Activated naive CD4-positive, alpha-beta T cell (primary cell): ENCODE measurements at places on chromosomes 5 and 9.

DNA sequence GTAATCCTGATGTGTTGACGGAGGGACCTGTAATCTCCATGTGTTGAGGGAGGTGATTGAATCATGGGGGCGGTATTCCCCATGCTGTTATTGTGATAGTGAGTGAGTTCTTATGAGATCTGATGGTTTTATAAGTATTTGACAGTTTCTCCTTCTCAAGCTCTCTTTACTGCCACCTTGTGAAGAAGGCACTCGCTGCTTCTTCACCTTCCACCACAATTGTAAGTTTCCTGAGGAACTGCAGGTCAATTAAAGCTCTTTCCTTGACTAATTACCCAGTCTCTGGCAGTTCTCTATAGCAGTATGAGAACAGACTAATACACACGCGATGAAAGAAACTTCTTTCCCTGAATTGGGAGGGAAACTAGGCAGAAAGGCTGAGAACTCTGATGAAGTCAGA lies 141.1 kb upstream of the RAD23B start:
- no peak for DNase-seq

GRCh38 chr9:137724818-137725240 lies 106.0 kb downstream of the EHMT1 start:
- no peak for DNase-seq

- DNase-seq = no peak
Observed at GRCh38 chr5:140725799-140726471, 25.7 kb downstream of the ZMAT2 start.

- no peak for DNase-seq
Observed at GRCh38 chr5:156755421-156756087, 94.5 kb upstream of the PPP1R2B start.

- no peak for DNase-seq
Observed at GRCh38 chr9:133359399-133360175, 3.2 kb downstream of the SURF2 start.

DNA sequence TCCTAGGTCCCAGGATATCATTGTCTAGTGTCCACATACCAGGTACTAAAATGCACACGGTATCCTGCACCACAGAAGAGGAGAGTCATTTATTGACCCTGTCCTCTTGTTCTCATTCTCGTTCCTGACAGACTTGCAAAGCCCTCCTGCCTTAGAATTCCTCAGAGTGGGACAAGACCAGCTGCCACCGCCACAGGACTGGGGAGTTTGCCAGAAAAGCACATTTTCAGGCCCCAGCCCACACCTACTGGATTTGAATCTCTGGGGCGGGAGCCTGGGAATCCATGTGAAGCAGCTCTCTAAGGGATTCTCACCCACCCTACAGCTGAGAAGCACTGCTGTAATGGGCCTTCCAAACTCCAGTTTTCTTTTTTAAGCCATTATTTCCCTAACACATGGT lies 68.0 kb upstream of the FANCC start:
- no peak for DNase-seq

GRCh38 chr5:170273968-170274710 lies 23.4 kb downstream of the LCP2 start:
- DNase-seq = no peak

- DNase-seq = no peak
Observed at GRCh38 chr5:124342027-124342471, 404.4 kb downstream of the ZNF608 start.

GRCh38 chr9:129318121-129319075 lies 140.3 kb upstream of the IER5L start:
- no peak for DNase-seq

DNA sequence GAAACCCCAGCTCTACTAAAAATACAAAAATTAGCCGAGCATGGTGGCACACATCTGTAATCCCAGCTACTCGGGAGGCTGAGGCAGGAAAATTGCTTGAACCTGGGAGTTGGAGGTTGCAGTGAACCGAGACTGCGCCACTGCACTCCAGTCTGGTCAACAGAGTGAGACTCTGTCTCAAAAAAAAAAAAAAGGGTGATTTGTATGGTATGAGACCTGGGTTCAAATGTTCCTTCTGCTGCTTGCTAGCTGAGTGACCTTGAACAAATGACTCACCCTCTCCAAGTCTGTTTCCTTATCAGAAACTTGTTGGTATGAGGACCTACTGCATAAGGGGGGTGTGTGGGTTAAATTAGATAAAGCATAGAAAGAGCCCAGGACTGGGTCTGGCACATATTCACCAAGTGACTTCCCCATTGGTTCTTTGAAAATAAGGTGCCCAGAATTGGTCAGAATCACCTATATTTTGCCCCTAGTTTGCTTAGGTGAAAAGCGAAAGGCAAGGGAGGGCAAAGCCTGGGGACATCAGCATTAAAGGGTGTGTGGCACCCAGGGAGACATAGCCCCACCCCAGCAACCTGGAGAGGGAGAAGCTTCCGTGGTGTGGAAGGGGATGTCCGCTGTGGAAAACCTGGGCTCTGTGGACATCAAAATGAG lies 9.9 kb downstream of the SLC25A25 start:
- no peak for DNase-seq

GRCh38 chr5:158990979-158991775 lies 108.5 kb downstream of the EBF1 start:
- DNase-seq = no peak

GRCh38 chr5:31630931-31631330 lies 8.0 kb upstream of the PDZD2 start:
- no peak for DNase-seq

DNA sequence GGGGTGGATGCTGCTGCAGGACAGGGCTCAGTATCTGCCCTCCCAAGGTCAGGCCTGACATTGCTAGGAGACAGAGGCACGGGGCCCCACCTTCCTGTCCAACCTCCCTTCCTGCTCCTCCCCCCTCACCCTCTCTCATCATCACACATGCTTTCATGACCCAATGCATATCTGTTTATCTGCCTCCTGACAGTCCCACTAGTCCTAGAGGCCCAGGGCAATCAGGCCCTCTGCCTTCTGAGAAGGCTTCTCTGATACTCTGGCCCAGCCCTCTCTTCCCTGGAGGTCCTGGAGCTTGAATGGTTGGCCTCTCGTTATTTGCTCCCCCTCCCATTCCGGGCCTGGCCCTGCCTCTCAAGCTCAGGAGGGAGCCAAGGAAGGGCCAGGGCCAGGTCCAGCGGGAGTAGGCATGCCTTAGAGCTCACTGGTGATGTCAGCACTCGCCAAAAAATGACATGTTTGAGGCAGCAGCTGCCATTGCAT lies 90.6 kb upstream of the SAP30L start:
- DNase-seq = no peak

DNA sequence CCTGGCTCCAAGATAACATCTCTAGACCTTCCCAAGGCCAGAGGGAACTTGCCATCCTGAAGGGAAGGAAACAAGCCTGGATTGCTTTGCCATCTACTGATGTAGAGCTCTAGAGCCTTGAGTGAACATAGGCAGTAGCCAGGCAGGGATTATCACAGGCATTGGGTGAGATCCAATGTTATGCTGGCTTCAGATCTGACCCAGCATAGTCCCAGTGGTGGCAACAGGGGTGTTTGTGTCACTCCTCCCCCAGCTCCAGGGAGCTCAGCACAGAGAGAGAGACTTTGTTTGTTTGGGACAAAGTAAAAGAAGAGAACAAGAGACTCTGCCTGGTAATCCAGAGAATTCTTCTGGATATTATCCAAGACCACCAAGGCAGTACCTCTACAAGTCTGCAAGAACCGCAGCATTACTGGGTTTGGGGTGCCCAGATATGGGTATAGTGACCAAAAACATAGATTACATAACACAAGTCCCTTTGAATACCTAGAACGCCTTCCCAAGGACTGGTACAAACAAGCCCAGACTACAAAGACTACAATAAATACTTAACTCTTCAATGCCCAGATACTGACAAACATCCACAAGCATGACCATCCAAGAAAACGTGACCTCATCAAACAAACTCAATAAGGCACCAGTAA lies 137.6 kb upstream of the DAPK1 start:
- no peak for DNase-seq

- no peak for DNase-seq
Observed at GRCh38 chr5:5293029-5293428, 129.4 kb upstream of the ICE1 start.

GRCh38 chr9:70587201-70587600 lies 172.7 kb upstream of the KLF9 start:
- DNase-seq = no peak
